Activated T-cell treated with anti-CD3 and anti-CD28 coated beads for 48 hours (primary cell): ENCODE measurements at places on chromosomes 7 and 10.

- DNase-seq, result no peak
Observed at GRCh38 chr7:105678811-105679495, 97.7 kb upstream of the EFCAB10 start.

DNA sequence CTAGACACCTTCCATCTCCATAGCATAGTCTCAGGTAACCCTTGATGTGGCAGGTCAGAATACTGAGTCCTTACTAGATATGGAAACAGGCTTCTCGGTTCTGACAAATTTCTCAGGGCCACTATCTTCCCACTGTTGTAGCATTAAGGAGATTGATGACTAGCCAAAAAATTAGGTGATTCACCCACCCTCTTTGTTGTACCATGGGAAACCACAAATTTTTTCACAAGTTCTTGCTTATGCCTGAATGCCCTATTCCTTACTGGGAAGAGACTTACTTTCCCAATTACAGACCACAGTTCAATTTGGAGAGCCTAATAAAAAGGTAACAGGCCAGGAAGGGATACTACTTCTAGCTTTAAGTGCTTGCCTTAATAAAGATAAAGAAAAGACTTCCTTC lies 948.8 kb downstream of the GRM8 start:
- DNase-seq, result no peak

DNA sequence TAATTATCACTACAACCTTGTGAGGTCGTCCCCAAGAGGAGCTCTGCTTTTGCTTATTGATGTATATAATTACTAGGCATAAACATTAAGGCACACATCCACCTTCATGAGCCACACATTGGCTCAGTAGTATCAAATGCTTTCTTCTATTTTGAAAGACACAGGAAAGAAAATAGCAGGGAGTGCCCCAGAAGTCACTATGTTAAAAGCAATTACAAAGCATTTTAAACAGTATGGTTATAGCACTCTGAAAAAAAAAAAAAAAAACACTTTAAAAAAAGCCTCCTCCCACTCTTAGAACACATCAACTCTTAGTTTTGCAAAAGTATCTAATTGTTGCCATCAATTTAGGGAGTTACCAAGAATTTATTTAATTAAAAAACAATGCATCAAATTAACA lies 474.2 kb downstream of the PARD3 start:
- DNase-seq, result no peak

DNA sequence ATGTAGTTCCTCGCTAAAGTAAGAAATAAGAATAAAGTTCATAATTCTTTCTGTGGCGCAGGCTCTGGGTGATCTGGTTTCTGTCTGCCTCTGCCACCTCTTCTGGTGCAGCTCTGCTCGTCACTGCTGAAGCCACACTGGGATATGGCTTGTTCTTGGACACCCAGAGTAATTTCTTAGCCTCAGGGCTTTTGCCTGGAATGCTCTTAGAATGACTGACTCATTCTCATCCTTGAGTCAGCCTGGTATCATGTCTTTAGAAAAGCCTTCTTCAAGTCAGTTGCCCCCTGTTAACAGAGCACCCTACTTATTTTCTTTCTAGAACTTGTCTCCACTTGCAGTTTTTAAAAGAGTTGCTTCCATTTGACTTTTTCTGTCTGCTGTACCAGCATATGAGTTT lies 2.0 kb downstream of the ZSCAN25 start:
- no peak for DNase-seq

- no peak for DNase-seq
Observed at GRCh38 chr10:99595770-99596465, 24.3 kb downstream of the SLC25A28 start.

- no peak for DNase-seq
Observed at GRCh38 chr10:30973737-30974136, 57.9 kb downstream of the ZNF438 start.

DNA sequence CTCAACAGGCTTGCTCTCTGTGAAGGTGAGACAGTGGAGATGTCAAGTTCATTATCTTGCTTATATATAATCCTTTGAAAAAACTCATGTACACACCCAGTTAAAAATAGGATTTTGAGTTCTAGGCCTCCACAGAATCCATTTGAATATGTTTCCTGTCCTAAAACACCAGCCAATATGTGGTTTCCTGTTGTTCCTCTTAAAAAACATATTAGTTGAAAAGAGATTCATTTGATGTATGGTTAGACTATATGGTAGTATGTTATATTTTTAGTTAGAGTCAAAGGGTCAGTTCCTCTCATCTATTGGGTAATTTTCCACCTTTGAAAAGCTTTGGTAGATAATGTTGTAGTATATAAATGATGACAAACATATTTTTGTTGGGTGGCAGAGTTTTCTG lies 16.0 kb downstream of the PPP1R9A start:
- no peak for DNase-seq

DNA sequence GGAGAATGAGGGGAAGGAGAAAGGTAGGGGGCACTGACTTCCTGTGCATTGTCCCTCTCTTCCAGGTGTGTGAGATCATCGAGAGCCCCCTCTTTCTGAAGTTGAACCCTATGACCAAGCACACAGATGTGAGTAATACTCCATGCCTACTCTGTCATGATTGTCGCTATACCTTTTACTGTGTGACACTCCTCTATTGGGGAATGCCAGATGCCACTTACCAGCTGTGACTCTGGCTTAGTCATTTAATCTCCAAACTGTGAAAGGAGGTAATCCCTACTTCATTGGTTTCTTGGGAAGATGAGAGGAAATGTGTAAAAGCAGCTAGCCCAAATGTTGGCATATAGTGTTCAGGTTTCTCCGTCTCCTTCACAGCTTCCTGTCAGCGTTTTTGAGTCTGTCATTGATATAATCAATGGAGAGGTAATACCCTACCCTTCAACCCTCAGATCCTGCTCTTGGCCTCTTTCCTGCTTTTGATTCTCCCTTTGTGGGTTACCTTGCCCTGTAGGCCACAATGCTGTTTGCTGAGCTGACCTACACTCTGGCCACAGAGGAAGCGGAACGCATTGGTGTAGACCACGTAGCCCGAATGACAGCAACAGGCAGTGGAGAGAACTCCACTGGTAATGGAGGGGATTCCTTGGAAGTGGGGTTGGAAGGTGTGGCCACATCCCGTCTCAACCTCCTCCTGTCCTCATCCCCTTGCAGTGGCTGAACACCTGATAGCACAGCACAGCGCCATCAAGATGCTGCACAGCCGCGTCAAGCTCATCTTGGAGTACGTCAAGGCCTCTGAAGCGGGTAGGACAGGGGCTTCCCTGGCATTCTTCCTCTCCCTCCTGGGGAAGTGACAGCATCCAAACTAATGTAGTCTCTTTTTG lies 2.0 kb downstream of the COPS6 start:
- no peak for DNase-seq

- DNase-seq, result no peak
Observed at GRCh38 chr7:144388950-144389349, 14.5 kb downstream of the NOBOX start.

DNA sequence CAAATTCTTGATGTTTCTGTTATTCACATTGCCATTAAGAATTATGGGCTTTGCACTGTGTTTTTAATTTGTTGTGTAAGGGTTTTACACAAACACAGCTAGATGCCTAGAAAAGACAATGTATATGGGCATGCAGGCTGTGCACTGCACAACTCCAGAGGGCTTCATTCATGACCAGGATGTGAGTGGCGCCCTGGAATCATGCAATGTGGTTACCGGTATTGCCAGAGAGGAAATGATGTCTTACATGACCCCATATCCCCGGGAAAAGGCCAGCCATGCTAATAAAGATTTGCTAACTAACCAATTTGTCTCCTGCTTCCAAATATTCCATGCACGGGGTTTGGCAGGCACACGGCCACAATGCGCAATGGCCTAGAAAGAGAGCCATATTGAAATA lies 16.9 kb downstream of the KCNMA1 start:
- DNase-seq, result no peak

- no peak for DNase-seq
Observed at GRCh38 chr10:99593312-99593711, 26.9 kb downstream of the SLC25A28 start.

DNA sequence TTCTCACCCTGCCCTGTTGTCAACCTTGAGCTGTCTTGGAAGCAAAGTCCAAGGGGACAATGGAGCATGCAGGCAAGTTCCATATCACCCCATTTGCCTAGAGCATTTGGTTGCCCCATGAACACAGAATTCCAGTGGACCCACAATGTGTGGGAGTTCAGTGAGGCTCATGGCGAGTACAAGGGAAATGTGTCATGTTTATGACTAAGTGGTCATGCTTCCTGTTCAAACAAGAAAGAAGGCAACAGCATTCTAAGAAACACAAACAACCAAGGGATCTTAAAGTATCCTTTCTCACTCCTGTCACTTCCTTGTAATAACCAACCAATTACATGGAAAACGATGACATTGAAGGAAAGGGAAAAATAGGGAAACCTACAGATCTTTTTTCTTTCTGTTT lies 513.0 kb downstream of the INHBA start:
- DNase-seq, result no peak

- DNase-seq, result no peak
Observed at GRCh38 chr7:141522657-141523342, 28.4 kb upstream of the AGK start.
